ENCODE measurements at places on chromosomes 12 and 14.

- no peak for DNase-seq
Measured at GRCh38 chr14:69323266-69323998, 63.5 kb downstream of the GALNT16 start.

GRCh38 chr14:61551384-61551783 is 143.9 kb upstream of the HIF1A start:
- DNase-seq: no peak

DNA sequence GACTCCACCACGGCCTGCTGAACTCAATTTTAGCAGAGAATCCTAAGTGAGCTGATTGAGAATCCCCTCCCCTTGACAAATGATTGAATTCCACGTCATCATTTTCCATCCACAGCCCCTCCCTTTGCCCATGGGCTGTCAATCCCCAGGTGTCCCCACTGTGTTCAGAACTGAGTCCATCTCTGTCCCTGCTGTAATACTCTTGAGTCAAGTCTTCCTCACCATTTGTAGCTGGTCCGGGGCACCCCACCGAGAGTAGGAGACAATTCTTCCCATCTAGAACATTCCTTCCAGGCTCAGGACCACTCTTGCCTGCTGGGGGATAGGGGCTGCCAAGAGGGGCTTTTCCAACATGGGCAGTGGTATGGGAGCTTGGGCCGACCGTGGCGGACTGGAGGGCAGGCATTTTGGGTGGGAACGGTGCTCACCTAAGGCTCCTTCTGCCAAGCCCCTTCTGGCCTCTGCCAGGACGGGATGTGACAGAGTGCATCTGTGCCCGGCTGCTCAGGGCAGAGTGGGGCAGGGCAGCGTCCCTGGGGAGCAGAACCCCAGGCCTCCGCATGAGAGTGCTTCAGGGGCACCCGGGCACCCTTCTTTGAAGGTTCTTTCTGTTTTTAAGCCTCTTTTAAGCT is 218.1 kb upstream of the RTL1 start:
- no peak for DNase-seq

- no peak for DNase-seq
Measured at GRCh38 chr12:88419794-88420193, 160.5 kb downstream of the KITLG start.

DNA sequence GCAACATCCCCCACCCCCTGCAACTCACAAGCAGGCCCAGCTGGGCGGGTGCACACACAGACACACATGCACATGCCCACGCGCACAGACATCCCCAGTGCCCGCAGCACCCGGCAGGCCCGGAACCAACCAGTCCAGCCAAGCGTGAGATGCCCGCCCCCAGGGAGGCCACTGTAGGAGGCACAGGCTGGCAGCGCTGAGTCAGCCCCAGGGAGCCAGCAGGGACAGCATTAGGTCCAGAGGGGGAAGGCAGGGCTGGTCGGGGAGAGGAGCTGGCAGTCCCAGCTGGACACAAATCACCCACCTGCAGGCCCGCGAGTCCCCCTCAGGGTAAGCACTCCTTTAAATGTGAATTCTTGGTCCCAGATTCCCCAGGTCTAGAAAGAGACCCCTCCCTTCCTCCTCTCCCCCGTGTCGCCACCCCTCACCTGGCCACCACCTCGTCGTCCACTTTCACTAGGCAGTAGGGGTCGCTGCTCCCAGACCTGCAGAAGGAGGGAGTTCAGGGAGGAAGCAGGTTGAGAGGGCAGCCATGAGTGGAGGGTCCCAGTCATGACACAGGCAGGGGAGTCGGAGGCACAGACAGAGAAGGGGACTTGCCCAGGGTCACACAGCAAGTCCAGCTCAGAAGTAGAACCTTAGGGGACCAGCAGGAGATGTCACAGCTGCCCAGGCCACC is 5.0 kb downstream of the RASAL1 start:
- DNase-seq: peak; percentile 82

GRCh38 chr12:124091835-124092234 is 118.8 kb downstream of the ZNF664 start:
- DNase-seq: no peak

DNA sequence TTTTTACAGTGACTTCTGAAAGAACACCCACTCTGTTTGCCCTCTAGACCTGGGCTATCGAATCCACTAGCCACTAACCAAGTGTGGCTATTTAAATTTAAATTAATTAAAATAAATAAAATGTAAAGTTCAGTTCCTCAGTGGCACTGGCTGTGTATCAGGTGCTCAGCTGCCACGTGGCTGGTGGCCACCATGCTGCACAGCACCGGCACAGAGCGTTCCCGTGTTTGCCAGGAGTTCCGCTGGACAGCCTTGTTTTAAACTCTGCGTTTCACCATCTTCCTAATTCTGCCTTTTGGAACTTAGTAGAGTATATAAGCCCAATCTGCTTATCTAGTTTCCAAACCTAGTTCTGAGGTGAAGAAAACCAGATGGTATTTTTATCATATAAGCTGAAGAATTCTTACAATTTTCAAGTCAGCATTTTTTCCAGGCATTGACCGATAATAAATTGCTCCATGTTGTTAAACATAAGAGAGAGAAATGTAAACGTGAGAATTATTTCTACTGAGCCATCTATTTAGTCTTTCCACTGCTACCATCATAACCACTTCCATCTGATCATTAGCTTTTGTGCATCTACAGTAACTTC is 339.0 kb downstream of the CACNA1C start:
- DNase-seq: no peak

DNA sequence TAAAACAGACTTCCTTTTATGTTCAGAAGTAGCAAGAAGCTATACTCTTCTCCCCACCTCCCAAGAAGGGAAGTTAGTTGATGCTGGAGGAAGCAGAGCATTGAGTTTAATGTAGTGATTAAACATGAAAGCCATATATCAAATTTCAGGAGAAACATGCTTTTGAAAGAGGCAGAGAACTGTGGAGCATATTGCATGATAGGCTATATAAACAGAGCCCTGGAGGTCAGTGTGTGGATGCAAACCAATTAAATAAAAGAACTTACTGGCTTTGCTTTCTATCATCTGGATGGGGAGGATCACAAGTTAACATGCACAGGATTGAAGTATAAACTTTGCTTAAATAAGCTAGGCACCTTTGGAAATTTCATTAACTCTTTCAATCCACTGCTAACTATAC is 94.1 kb downstream of the MSRB3 start:
- DNase-seq: no peak

- no peak for DNase-seq
Measured at GRCh38 chr12:77504466-77504865, 326.2 kb upstream of the NAV3 start.

GRCh38 chr12:18965203-18965602 is 164.3 kb upstream of the PLEKHA5 start:
- DNase-seq: no peak

GRCh38 chr12:89918172-89918846 is 209.7 kb upstream of the ATP2B1 start:
- DNase-seq: peak; percentile 35

- DNase-seq: no peak
Measured at GRCh38 chr12:49895773-49896172, 7.9 kb downstream of the FAIM2 start.

DNA sequence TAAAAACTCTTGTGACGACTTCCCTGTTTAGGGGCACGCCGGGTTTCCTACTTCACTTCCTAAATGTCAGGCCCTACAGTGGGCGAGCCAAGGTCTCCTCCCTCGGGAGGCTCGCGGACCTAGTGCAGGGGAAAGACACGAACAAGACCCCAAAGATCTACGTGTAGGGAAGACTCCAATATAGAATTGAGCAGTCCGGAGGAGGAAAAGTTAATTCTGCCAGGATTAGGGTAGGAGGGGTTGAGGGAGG is 564 bp downstream of the ATXN3 start:
- no peak for DNase-seq

GRCh38 chr12:104337030-104337558 is 33.6 kb downstream of the EID3 start:
- no peak for DNase-seq

- DNase-seq: no peak
Measured at GRCh38 chr14:24699052-24699451, 65.1 kb upstream of the GZMB start.

- no peak for DNase-seq
Measured at GRCh38 chr12:69929531-69929930, 104.5 kb downstream of the MYRFL start.

DNA sequence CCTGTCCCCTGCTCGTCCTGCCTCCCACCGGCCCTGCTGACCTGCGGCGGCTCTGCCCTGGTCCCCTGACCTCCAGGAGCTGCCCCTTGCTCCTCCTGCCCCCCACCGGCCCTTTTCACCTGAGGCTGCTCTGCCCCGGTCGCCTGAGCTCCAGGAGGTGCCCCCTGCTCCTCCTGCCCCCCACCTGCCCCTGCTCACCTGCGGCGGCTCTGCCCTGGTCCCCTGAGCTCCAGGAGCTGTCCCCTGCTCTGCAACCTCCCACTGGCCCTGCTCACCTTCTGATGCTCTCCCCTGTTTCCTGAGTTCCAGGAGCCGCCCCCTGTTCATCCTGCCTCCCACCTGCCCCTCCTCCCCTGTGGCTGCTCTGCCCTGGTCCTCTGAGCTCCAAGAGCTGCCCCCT is 101.3 kb downstream of the TMEM121 start:
- DNase-seq: no peak

- peak; percentile 28 for DNase-seq
Measured at GRCh38 chr12:42143452-42144157, 1.1 kb downstream of the GXYLT1 start.

DNA sequence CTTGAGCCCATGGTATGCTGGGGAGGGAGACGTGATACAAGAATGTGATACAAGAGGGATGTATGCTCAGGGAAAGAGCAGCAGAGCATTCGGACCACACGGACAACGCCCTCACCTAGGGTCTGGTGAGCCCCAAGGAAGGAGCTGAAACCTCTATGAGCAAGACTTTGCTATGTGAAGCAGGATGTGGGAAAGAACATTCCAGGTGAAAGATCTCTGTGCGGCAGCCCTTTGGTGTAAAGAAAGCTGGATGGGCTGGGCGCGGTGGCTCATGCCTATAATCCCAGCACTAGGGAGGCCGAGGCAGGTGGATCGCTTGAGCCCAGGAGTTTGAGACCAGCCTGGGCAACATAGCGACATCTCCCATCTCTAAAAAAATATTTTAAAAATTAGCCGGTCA is 16.9 kb upstream of the FICD start:
- no peak for DNase-seq

GRCh38 chr12:98406378-98406777 is 109.0 kb upstream of the TMPO start:
- no peak for DNase-seq

DNA sequence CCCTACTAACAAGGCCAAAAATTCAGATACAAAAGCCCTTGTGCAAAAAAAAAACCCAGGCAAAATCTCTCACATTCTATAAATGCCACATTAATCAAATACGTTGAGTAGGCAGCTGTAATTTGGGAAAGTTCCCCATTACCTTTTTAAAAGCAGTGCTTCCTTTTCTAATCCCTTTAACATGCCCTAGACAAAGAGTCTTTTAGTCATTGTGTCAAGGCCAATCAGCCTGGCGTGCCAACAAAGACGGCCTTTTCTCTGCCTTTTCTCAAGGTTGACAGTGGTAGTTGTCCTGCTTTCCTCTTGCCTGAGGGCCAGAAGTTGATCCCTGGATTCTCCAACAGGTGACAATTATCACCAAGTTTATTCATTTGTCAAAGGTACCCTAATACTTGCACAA is 62.5 kb upstream of the METAP2 start:
- no peak for DNase-seq
